ENCODE measurements at places on chromosomes 1 and 21. TPM values are rescaled to one million over a fixed set of nuclear protein-coding genes. Genes with fewer than 3 reads are reported as not detected.

SLFNL1 gene
- 0.14 TPM for total RNA-seq

CACNA1S gene
- total RNA-seq: 0.12 TPM

ST6GALNAC5 gene
- total RNA-seq: 36.6 TPM

C4BPA gene
- total RNA-seq: 0.87 TPM

All from type B pancreatic cell (in vitro differentiated cells).